Colonic mucosa (tissue), 4 donors: ENCODE measurements at places on chromosomes 5 and 9.

DNA sequence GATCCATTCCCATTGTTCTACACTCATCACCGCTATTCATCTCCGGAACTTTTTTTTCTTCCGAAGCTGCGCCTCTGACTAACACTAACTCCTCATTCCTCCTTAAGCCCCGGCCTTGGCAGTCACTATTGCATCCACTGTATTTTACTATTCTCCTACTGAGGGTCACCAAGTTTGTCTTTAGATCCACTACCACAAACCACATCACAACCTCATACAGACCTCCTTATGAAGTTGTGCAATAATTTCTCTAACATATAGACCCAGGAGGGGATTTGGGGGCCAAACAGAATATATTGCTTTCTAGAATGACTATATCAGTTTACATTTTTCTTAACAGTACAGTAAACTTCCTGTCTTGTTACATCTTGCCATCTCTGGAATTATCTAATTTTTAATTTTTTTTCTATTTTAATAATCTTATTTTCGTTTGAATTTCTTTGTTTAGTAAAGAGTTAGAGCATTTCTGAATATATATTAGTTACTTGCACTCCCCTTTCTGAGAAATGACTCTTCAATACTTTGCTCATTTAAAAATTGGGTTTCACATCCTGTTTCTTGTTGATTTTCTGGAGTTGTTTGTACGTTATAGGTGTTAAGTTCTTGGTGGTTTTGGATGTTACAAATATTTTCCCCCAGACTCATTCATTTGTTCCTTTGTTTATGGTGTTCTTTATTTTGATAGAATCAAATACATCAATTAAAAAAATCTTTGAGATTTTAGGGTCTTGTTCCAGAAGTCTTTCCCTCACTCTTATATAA is 37.1 kb downstream of the DMRT2 start:
- no peak for DNase-seq

DNA sequence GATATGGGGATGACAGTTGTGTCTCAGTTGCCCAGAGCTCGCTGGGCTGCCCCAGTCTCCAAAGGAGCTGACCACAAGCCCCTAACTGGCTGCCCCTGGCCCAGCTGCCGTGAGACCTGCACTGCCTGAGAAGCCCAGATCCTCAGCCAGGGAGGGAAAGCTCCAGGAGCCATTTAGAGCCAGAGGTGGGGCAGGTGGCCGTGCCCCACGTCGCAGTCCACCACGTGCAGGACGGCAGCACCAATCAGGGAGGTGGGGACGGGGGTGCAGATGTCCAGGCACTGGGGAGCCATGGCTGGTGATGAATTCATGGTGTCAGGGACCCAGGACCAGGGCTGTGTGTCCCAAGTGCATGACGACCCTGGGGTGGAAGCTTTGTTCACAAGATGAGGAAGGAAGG is 13.4 kb downstream of the PRRX2 start:
- no peak for DNase-seq

- no peak for DNase-seq
Measured at GRCh38 chr9:126857261-126857960, 3.0 kb upstream of the ZBTB34 start.

GRCh38 chr9:83744206-83744605 is 36.4 kb upstream of the UBQLN1 start:
- no peak for DNase-seq

DNA sequence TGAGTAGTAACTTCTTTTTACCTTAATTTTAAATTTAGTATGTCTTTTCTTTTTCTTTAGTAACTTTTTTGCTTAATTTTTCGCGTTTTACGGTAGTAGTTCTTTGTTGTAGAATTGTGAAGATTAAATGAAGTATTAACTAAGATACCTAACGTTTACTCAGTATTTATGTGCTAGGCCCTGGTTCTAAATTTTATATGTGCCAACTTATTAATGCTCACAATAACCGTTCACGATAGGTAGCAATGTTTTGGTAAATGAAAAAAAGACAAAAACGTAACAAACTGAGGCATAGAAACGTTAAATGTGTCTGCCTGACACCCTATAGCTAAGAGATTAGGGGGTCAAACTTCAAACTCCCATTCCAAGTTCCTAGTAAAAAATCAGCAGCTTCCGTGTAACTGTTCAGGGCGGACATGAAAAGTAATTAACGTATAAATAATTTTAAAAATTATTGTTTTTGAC is 1.2 kb downstream of the MRPS30 start:
- DNase-seq = no peak

GRCh38 chr9:14247577-14247976 is 66.4 kb downstream of the NFIB start:
- no peak for DNase-seq

- DNase-seq = no peak
Measured at GRCh38 chr9:24608599-24608998, 62.9 kb upstream of the IZUMO3 start.

DNA sequence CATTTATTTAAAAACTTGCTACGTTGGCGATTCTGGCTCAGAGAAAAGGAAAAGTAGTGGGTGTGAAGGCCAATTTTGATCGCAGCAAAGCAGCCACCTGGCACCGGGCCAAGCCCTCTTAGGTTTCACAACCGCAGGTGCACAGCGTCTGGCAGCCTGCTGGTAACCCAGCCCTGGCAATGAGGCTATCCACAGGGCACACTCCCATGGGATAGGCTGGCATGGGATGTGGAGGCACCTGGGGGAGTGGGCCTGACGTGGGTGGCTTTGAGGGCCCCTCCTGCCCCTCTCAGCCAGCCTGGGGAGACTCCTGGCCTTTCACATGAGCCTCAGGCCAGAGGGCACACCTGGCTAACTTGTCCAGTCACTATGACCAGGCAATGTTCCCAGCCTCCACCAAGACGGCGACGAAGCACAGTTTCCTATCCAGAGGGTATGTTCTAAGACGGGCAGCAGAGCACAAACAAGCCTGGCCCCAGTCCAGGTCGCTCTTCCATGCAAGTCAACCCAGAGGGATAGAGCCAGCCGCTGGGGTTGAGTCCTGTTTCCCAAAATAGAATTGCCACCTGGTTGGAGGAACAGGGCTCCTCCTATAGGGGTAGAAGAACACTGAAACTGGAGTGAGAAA is 19.0 kb downstream of the CMBL start:
- peak; percentile 94 for DNase-seq

DNA sequence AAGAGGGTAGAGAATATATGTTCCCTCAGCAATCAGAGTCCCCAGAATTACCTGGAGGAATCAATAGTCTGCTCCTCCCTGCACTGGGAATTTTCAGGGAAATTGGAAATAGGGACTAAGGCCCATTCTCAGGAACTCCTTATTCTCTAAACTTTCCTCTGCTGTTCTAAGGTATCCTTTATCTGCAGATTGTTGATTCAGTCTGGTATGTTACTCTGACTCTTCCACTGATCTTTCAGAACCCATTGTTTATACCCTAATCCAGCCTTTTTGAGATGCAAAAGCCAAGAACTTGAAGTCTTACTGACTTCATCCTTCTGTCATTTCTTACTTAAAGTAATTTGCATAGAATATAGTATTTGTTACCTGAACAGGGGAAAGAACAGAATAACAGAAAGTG is 143.5 kb upstream of the PPP1R2B start:
- no peak for DNase-seq

- DNase-seq = no peak
Measured at GRCh38 chr5:127766676-127767335, 63.6 kb downstream of the CCDC192 start.

GRCh38 chr9:7216004-7216841 is 458.4 kb downstream of the KDM4C start:
- DNase-seq = no peak

DNA sequence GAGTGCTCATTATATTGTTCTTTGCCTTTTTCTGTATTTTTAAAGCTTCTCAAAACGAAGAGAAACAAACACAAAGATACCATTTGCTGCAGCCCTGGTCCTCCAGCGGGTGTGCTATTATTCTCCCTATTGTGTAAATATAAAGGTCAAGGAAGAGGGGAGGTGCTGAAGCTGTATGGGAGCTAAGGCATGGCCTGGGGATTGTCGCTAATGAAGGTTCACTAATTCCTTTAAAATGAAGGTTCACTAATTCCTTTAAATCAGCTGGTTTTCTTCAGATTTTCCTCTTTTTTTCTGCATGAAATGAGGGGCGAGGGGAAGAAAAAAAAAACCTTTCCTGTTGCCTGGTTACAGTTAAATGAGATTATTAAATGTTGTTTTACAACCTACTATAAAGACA is 74.5 kb upstream of the MAP1B start:
- no peak for DNase-seq

DNA sequence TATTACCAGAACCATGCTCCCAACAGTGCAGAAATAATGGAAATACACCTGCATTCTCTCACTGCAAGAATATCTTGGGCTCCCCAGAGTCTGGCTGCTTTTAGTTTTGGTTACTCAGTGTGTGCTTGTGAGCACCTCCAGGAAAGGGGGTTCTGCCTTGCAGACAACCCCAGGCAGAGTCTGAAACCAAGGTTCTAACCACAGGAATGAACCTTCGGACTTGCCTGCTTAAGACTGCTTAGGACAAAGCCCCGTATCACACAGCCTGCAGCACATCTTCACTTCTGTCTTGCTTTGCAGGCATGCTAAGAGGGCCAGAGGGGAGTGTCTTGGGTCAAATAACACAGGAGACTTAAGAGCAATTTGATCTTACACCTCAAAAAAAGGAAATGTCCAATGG is 94.8 kb upstream of the SPATA31C2 start:
- DNase-seq = no peak

DNA sequence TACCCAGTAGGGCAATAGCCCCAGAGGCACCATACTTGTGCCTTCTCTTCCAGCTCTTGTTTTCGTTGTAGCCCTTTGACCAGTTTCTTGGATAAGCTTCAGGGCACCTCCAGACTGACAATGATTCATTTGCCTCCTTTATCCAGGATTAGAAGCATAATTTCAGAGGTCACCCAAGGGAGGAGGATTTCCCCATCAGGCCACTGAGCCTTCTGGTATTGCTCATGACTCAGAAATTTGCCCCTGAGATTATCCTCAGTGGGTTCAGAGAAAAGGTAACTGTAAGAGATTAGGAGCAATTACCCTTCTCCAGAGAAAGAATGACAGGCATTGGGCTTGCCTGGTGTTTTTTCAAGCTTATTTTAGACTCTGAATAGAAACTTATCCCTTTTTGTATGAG is 147.9 kb downstream of the MSX2 start:
- no peak for DNase-seq

DNA sequence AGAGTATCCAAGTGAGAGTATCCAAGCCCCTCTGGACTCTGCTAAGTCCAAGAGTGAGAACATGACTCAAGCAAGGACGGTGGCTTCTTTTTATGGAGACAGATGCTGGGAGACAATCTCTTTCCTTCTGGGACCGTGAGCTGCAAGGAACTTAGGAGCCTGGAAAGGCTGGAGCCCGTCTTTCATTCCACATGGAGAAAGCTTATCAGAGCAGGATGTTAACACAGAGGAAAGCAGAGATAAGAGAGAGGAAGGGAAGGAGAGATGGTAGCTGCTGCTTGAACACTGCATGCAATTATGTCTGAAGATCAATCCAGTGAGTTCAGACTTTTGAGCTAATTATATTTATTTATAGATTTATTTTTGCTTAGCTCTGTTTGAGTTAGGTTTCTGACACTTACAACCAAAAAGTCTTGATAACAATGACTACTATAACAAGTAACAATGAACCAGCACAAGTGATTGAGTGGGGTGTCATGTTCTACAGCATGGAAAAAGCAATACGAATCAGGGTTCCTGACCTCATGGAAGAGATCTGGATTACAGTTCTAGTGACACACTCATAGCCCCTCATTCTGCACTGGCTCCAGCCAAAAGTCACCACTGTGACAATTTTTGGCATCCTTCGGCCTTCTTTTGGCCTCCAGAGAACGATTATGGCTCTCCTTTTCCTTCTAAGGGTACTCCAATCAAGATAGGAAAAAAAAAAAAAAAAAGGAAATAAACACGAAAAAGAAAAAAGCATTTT is 71.5 kb downstream of the PRLR start:
- DNase-seq = no peak

- DNase-seq = no peak
Measured at GRCh38 chr5:57476601-57477056, 6.0 kb downstream of the ACTBL2 start.

GRCh38 chr9:22240619-22241018 is 206.0 kb upstream of the DMRTA1 start:
- no peak for DNase-seq

DNA sequence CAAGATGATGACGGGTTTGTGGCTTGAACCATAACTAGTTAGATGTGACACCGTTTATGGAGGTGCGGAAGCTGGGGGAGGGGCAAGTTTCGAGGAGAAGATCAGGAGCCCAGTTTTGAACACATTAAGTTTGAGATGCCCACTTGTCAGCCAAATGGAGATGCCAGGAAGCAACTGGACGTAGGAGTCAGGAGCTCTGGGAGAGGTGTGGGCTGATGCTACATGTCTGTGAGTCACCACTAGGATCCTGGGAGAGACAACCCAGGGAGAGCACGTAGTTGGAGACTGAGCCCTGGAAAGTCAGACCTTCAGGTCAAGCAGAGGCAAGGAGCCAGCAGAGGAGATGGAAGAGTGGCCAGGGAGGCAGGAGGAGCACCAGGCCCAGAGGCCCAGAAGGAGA is 48.8 kb upstream of the SLC25A51 start:
- DNase-seq = no peak

GRCh38 chr9:130444565-130445221 is at the start of gene ASS1:
TSS of gene ASS1 (plus strand) at chr9:130444961. CDS start at chr9:130452229, 7,268 bp downstream.
- DNase-seq = peak; percentile 91

GRCh38 chr5:66922881-66923280 is 273.7 kb downstream of the CD180 start:
- DNase-seq = no peak

GRCh38 chr9:95834281-95834907 is 41.1 kb upstream of the ERCC6L2 start:
- DNase-seq = no peak

- no peak for DNase-seq
Measured at GRCh38 chr5:180331647-180331950, 21.5 kb downstream of the GFPT2 start.

GRCh38 chr9:137809040-137809576 is 68.5 kb upstream of the CACNA1B start:
- no peak for DNase-seq

- DNase-seq = no peak
Measured at GRCh38 chr5:132873119-132873929, at the start of gene LEAP2. TSS of gene LEAP2 (plus strand) at chr5:132873668. CDS start at chr5:132873695, 27 bp downstream.

DNA sequence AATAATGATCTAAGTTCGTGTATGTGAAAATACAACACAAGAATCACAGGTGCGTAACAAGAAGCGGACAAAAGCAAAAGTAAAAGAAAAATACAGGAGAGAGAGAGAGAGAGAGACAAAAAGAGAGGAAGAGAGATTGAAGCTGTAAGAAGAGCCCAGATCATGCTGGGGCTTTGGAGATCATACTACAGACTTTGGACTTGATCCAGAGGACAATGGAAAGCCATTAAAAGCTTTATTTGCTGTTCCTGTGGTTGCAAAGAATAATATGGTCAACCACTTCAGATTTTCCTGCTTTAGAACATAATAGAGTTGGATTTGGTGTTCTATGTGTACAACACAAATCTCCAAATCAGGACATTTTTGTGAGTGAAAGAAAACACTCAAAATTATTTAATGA is 561.4 kb downstream of the CAAP1 start:
- DNase-seq = no peak

GRCh38 chr9:113955076-113955752 is 79.1 kb downstream of the ZNF618 start:
- no peak for DNase-seq
